ENCODE measurements at places on chromosomes 11 and 22. TPM values are rescaled to one million over a fixed set of nuclear protein-coding genes. Genes with fewer than 3 reads are reported as not detected.

DNA sequence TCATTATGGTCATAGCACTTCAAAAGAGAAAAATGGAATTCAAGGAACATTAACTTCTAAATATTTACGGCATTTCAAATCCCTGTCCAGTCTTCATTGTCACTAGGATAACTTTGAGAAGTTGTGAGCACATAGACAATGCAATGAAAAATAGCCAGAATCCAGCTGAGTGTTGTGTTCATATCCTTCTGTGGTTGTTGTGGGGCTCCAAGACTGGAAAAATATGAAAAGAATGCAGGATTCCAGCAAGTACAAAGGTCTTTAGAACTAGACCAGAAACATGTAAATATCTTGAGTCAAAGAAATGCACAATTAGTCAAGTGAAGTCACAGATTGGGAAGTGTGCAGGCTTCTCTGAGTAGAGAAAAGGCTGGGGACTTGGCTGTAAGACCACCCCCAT, 68.7 kb downstream of the WT1 start:
- no peak for DNase-seq

DNA sequence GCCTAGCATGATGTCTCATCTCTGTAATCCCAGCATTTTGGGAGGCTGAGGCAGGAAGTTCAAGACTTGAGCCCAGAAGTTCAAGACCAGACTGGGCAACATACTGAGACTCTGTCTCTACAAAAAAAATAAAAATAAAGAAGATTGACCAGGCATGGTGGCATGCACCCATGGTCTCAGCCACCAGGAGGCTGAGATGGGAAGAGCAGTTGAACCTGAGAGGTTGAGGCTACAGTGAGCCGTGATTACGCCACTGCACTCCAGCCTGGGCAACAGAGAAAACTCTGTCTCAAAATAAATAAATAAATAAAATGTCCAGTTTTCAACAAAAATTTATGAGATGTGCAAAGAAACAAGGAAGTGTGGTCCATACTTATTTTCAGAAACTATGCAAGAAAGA, 28.3 kb downstream of the EFCAB6 start:
- no peak for DNase-seq

GAB4 gene
- not detected for polyA plus RNA-seq

GRCh38 chr22:40621309-40622151, 15.0 kb downstream of the MRTFA start:
- no peak for DNase-seq
